HFFc6 (cell line): ENCODE measurements at places on chromosomes 7 and 10. TPM values are rescaled to one million over a fixed set of nuclear protein-coding genes. Genes with fewer than 3 reads are reported as not detected.

Gene CACNB2
- total RNA-seq, result not detected in 3 replicates

DNA sequence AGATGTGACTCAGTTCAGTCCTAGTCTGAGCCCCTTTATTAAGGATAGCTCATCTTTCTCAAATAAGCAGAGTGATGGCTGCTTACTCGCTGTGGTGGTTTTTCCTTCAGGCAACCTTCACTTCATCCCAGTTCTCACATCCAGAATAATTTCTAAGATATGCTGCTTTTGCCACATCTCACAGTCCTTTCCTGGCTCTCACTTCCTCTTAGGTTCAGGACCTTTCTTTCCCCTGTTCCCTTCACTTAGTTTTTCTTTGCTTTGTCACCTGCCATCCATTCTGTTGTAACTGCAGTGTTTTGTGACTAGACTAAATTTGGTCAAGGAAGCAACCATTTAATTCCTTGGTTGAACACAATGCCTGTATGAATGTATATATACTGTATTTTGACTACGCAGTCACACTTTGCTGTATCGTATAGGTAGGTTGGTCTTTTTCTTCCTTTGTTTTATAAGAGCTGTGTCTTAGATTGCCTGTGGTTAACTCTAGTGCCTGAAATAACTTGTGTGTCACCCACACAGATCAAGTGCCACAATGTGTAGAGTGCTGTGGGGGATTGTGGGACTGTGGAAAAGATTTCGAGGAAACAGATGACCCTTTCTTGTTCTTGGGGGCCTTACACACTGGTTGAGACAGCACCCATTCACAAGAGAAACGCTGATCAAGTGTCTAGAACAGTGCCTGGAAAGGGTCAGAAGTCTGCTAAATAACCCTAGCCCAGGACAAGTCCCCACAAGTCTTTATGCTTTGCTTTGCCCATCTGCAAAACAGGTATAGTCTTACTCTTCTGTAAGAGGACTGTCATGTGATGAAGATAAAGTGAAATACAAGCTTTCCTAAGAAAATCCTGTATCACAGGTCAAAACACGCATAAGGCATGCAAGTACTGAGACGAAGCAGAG lies 2.6 kb downstream of the ZNF655 start:
- DNase-seq, result no peak

DNA sequence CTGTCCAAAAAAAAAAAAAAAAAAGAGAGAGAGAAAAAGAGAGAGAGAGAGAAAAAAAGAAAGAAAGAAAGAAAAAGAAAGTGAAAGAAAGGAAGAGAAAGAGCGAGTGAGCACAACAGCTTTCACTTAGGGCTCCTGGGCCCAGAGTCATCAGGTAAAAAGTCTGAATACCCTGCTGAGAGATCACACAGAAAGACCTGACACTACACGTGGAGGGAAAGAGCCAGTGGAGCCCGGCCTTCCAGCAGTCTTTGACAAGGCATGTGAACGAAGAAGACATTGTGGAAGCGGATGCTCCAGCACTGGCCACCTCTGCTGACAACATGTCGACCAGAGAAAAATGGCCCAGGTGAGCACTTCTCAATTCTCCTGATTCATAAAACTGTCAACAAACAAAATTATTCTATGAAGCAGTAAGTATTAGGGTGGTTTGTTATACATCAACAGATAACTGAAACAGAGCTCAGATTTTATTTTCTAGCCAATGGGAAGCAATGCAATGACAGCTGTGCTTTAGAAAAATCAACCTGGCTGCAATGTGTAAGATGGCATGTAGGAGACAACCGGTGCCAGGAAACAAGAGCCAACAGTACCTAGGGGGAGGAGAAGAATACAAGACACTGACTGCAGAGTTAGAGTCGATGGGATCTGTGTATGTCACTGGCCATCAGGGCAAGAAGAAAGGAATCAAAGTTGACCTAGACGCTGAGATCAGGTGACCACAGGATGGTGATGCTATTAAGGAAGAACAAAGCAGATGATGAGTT lies 4.4 kb downstream of the RNF216 start:
- no peak for DNase-seq

Gene SPDYE6
- not detected in 2 replicates for total RNA-seq

DNA sequence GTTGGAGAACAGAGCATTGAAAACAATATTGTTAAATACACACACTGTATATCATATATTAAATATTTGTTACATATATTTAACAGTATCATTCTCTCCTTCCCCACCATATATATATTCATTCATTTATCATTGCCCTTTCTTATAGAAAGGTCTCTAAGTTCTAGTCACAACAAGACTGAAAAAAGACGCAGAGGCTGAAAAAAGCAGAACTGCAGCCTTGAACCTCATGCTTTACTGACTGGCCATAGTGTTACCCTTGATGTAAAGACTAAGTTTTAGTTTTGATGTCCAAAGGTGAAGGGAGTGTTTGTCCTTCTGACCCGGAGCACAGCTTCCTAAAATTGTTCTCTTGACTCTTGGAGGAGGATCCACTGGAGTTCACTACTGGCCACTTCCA lies 247.9 kb downstream of the PTEN start:
- no peak for DNase-seq

GRCh38 chr10:86667421-86668181 lies 710 bp upstream of the LDB3 start:
- no peak for DNase-seq

Gene PDE6C
- total RNA-seq, result not detected in 3 replicates

DNA sequence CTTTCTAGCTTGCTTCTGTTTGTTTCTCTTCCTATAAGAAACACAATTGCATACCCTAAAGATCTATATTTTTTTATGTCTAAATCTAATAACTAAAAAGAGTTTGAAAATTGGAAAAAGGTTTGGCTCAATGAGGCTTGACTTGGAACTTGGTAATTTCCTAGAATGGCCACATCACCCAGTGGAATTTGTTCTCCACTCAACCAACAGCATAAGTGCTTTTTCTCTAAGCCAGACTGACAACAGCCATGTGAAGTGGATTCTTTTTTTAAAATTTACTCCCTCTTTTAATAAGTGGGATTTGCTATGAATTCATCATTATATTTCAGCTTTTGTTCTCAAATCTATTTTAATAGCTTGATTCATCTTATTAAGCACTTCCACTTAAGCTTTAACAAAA lies 33.8 kb downstream of the GBF1 start:
- no peak for DNase-seq

DNA sequence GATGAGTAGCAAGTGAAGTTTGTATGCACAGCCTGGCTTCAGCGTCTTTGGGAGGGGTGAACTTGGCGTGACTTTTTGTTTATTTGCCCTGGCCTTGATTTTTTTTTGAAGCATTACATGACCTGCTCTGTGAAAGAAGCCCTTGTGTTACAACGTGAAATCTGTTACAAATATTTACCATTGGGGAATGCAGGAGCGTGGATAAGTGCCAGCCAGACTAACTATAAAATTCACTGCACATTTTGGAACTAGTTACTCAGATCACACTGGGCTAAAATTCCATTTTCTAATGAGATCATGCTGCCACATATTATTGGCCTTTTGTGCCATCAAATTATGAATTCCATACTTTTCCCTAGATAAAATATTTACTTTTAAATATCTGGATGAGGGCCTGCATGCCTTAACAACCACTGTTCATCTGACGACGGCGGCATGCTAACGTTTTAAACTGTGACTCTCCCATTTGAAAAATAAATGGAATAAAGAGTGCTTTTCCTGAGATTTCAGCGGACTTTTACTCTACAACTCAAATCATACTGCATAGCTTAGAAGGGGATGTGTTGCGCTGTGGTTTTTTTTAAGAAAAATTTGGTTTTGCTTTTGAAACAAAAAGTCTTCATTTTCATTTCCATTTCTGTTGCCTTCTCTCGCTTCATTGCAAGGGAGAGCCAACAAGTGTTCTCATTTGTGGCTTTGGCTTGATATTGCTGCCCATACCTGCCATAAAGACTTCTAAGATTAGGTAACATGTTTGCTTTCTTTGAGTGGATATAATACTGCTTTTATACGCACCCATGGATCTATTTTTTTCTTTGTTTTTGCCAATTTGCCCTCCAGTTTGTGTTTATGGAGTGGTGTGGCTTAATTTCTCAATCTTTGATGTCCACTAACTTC lies 352.2 kb downstream of the TFEC start:
- peak; percentile 43 for DNase-seq

Gene INSYN2A
- total RNA-seq, result 0.24 to 0.38 TPM (median 0.34 TPM) in 3 replicates
